ENCODE measurements at places on chromosomes 1 and 21. TPM values are rescaled to one million over a fixed set of nuclear protein-coding genes. Genes with fewer than 3 reads are reported as not detected.
A peak's percentile ranks its signal among the peaks of the same experiment; 100 is the strongest.

DNA sequence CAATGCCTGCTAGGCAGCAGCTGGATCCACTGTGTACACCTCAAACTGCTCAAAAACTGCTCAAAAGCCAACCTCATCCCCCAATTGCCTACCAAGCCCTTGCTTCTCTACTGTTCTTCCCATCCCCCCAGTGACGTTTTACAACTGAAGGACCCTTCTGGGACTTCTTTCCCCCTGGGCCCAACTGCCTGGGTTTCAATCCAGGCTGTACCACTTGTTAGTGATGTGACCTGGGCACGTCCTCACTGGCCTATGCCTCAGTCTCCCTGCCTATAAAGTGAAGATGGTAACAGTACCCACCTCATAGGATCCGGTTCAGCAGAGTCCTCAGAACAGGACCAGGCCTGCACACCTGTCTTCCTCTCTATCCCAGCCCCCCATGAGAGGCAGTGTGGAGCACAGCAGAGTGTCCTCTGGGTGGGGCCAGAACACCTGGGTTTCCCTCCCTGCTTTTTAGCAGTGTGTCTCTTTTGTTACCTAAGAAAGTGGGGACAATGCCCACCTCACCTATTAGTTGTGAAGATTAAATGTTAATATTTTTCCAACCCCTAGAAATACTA is 1.9 kb upstream of the TEKT2 start:
- peaks cover 3% of the 10 kb centered on the region for H3K4me1 ChIP-seq
- H3K4me3 ChIP-seq, result no peak overlapping the region
- no peaks in the 10 kb centered on the region for H3K36me3 ChIP-seq
- H3K27me3 ChIP-seq, result peaks cover 37% of the 10 kb centered on the region

GRCh38 chr1:219090607-219091006 is 83.1 kb upstream of the LYPLAL1 start:
- no peak overlapping the region for H3K27ac ChIP-seq
- H3K27me3 ChIP-seq, result peaks cover 4% of the 10 kb centered on the region
- H3K4me1 ChIP-seq, result no peaks in the 10 kb centered on the region
- no peaks in the 10 kb centered on the region for H3K36me3 ChIP-seq
- no peak for DNase-seq

GRCh38 chr21:33491373-33492102 is at the start of gene DNAJC28:
DNAJC28 (minus strand) TSS chr21:33491716; CDS start chr21:33489393, 2,323 bp downstream.
- peak within 1 kb of the TSS; percentile 99 for H3K4me3 ChIP-seq
- peak; percentile 92 for DNase-seq
- no peaks in the 10 kb centered on the region for H3K27me3 ChIP-seq
- no peaks in the 10 kb centered on the region for H3K36me3 ChIP-seq
- peak within 1 kb of the TSS; percentile 91 for H3K27ac ChIP-seq
- peaks cover 6% of the 10 kb centered on the region for H3K4me1 ChIP-seq

DNA sequence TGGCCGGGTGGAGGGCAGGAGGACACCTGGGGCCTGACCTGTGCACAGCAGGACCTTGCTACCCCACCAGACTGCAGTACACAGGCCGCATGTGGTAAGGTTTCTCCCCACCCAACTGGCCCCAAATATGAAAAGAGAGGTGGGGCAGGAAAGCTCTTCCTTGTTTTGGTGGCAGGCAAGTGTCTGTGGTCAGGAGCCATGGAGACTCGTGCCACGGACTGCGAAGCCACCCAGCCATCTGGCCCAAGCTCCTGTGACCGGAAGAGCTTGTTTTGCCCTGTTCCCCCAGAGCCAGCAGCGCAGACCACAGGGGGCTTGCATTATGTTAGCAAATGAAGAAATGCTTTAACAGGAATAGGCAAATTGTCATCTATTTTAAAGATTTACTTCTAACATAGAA is 54.9 kb downstream of the OLIG1 start:
- H3K4me3 ChIP-seq, result no peak overlapping the region
- no peaks in the 10 kb centered on the region for H3K27me3 ChIP-seq
- peaks cover 4% of the 10 kb centered on the region for H3K4me1 ChIP-seq
- no peak for DNase-seq
- no peaks in the 10 kb centered on the region for H3K36me3 ChIP-seq

- no peaks in the 10 kb centered on the region for H3K4me1 ChIP-seq
- H3K36me3 ChIP-seq, result no peaks in the 10 kb centered on the region
- H3K4me3 ChIP-seq, result no peak overlapping the region
- no peak overlapping the region for H3K27ac ChIP-seq
- peak; percentile 48 for DNase-seq
Measured at GRCh38 chr1:19974822-19975416, 4.5 kb downstream of the PLA2G2A start.

DNA sequence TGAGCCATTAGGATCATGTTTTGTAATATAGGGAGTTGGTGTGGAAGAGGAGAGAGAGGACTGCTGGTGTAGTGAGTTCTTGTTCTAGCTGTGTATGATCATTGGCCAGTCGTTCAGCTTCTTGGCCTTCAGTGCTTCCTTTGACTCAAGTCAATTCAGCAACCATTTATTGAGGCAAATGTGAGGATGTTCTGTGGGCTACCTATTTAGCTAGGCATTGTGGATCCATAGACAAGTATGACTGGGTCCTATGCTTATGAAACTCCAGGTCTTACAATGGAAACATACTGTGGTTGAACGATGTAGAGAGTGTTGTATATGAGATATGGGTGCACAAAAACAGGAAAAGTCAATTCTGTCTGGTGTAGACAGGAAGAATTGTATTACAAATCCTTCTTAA is 41.7 kb downstream of the NFIA start:
- H3K27me3 ChIP-seq, result no peaks in the 10 kb centered on the region
- no peak overlapping the region for H3K4me3 ChIP-seq
- DNase-seq, result no peak
- H3K27ac ChIP-seq, result no peak overlapping the region

Gene TMEM200B
- total RNA-seq, result 2.7 TPM

DNA sequence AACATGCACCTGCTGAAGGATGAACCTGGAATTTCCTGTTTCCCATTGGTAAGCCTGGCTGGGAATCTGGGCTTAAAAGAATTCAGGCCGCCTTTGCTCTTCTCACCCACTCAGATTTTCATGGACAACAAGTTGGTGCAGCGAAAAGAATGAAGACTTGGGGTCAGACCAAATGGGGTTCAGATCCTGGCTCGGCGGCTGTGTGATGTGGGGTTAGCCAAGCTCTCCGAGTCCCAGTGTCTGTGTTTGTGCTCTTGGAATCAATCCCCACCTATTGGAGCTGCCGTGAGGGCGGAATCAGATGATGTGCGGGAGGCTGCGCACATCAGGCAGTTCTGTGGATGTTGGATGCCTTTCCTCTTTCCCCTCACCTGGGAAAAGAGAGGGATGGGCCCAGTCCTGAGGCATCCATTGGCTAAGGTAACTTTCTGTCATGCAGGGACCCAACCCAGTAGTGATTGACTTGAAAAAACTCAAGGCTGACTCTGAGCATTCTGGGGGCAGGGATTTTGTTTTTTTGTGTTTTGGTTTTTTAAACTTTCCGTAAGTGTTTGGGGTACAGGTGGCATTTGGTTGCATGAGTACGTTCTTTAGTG is 228.3 kb downstream of the KAZN start:
- H3K27ac ChIP-seq, result no peak overlapping the region
- H3K4me1 ChIP-seq, result no peaks in the 10 kb centered on the region
- no peaks in the 10 kb centered on the region for H3K36me3 ChIP-seq
- peaks cover 4% of the 10 kb centered on the region for H3K27me3 ChIP-seq
- no peak overlapping the region for H3K4me3 ChIP-seq

Gene OR2T8
- total RNA-seq, result not detected

GRCh38 chr1:64323054-64323453 is 119.6 kb downstream of the UBE2U start:
- H3K4me1 ChIP-seq, result no peaks in the 10 kb centered on the region
- H3K36me3 ChIP-seq, result no peaks in the 10 kb centered on the region
- no peak for DNase-seq
- H3K27ac ChIP-seq, result no peak overlapping the region
- no peaks in the 10 kb centered on the region for H3K27me3 ChIP-seq

GRCh38 chr1:196433000-196433399 is 175.2 kb downstream of the KCNT2 start:
- no peaks in the 10 kb centered on the region for H3K36me3 ChIP-seq
- no peak overlapping the region for H3K4me3 ChIP-seq
- no peak for DNase-seq

Gene FMO2
- not detected for total RNA-seq

GRCh38 chr1:6329851-6330250 is 63.7 kb downstream of the ACOT7 start:
- H3K27me3 ChIP-seq, result no peaks in the 10 kb centered on the region
- H3K36me3 ChIP-seq, result peaks cover 3% of the 10 kb centered on the region
- no peaks in the 10 kb centered on the region for H3K4me1 ChIP-seq
- H3K4me3 ChIP-seq, result no peak overlapping the region

DNA sequence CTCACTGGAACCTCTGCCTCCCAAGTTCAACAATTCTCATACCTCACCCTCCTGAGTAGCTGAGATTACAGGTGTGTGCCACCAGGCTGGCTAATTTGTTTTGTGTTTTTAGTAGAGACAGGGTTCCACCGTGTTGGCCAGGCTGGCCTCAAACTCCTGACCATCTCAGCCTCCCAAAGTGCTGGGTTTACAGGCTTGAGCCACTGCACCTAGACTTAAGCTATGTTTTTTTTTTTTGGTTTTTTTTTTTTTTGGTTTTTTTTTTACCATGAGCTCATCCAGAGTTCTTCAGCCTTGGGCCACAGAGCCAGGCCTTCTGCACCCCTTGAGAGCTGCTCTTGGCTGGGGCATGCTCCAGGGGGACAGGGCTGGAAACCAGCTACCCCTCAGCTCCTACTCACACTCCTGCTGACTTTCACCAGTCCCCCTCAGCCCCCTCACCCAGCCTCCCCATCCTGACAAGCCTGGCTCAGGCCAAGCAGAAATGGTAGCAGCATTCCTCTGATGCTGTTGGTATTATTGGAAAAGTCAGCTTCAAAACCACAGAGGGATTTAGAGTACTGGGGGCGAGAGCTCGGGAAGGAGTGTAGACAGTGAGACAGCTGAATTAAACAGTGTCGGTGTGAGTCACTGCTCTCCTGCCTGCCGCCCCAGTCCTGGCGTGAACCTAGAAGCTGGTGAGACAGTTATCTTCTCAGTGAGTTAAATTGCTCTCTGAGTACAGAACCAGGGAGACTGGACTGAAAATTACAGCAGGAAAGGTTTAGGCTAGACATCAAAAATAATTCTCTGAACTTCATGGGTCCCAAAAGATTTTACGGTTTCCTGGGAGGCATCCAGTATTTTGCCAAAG is 63.7 kb downstream of the NAV1 start:
- no peaks in the 10 kb centered on the region for H3K4me1 ChIP-seq
- no peak for DNase-seq
- H3K4me3 ChIP-seq, result no peak overlapping the region
- no peaks in the 10 kb centered on the region for H3K27me3 ChIP-seq

DNA sequence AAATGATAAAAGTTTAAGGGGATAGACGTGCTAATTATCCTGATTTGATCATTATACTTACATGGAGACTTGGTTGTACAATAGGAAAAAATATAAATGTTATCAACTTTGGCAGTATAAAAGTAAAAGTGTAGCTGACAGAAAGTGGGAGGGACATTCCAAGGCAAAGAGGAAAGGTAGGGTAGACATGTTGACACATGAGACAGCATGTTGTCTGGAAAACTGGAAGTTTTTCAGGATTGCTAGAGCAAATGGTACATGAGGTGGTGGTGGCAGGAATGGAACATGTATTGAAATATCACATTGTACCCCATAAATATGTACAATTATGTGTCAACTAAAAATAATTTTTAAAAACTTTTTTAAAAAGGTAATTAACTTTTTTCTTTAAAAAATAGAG is 13.2 kb downstream of the DIPK1A start:
- H3K36me3 ChIP-seq, result no peaks in the 10 kb centered on the region
- H3K27me3 ChIP-seq, result no peaks in the 10 kb centered on the region
- no peak overlapping the region for H3K27ac ChIP-seq
- DNase-seq, result no peak

DNA sequence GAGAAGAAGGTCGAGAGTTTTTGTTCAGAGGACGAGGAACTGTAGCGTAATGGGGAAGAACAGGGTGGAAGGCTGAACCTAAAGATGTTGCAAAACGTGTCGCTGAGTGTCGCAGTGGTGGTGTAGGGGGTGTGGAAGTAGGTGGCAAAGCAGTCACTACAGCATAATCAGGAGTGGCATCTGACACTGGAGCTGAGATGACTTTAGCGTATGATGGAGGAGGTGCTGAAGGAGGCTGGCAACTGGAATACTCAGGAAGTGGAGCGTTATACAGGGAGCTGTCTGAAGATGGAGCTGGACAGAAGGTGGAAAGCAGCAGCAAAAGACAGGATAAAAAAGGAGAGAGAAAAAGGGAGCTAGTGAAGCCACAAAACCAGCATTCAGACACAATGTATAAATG is 89.9 kb upstream of the LBR start:
- H3K4me3 ChIP-seq, result no peak overlapping the region
- DNase-seq, result no peak
- H3K27ac ChIP-seq, result no peak overlapping the region
- peaks cover 2% of the 10 kb centered on the region for H3K27me3 ChIP-seq

DNA sequence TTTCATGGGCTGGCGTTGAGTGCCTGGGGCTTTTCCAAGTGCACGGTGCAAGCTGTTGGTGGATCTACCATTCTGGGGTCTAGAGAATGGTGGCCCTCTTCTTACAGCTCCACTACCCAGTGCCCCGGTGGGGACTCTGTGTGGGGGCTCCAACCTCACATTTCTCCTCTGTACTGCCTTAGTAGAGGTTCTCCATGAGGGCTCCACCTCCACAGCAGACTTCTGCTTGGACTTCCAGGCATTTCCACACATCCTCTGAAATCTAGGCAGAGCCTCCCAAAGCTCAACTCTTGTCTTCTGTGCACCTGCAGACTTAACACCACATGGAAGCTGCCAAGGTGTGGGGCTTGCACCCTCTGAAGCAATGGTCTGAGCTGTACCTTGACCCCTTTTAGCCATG is 82.1 kb downstream of the CCDC18 start:
- no peak overlapping the region for H3K27ac ChIP-seq
- H3K27me3 ChIP-seq, result no peaks in the 10 kb centered on the region
- no peaks in the 10 kb centered on the region for H3K4me1 ChIP-seq
- peaks cover 62% of the 10 kb centered on the region for H3K36me3 ChIP-seq
- no peak for DNase-seq

DNA sequence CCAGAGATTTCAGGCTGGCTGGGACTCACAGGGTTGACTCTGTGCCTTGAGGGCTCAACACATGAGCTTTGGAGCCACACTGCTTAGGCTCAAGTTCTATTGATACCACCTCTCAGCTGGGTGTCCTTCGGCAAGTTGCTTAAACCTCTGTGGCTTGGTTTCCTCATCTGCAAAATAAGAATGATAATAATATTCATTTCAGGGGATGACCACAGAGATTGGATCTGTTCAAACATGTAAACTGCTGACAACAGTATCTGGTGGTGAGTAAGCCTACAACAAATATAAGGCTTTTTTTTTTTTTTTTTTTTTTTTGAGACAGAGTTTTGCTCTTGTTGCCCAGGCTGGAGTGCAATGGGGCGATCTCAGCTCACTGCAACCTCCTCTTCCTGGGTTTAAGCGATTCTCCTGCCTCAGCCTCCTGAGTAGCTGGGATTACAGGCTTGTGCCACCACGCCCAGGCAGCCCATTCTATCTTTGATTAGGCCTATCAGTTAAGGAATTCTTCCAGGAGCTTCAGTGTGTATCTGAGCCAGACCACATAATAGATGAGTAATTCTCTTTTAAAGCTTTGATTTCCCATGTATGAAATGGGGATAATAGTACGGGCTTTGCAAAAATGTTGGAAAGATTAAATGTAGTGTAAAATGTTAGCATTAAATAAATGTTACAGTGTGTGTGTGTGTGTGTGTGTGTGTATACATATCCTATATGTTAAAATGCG is 437.6 kb downstream of the PRDM2 start:
- no peak overlapping the region for H3K27ac ChIP-seq
- no peak for DNase-seq
- peaks cover 3% of the 10 kb centered on the region for H3K27me3 ChIP-seq
- no peak overlapping the region for H3K4me3 ChIP-seq
- H3K36me3 ChIP-seq, result no peaks in the 10 kb centered on the region
- H3K4me1 ChIP-seq, result no peaks in the 10 kb centered on the region

All from activated naive CD4-positive, alpha-beta T cell treated with anti-CD3 and anti-CD28 coated beads for 36 hours (primary cell).